ENCODE measurements at places on chromosomes 12 and 14. TPM values are rescaled to one million over a fixed set of nuclear protein-coding genes. Genes with fewer than 3 reads are reported as not detected.

The LYZ gene
- total RNA-seq = not detected

The SLC15A5 gene
- total RNA-seq = not detected

The SLC6A12 gene
- total RNA-seq = not detected

The TUNAR gene
- total RNA-seq = not detected

The TMEM179 gene
- not detected for total RNA-seq

GRCh38 chr14:65821224-65821753 is 408.8 kb downstream of the FUT8 start:
- DNase-seq = no peak

GRCh38 chr12:115708801-115709200 is 568.7 kb downstream of the MED13L start:
- DNase-seq = no peak

DNA sequence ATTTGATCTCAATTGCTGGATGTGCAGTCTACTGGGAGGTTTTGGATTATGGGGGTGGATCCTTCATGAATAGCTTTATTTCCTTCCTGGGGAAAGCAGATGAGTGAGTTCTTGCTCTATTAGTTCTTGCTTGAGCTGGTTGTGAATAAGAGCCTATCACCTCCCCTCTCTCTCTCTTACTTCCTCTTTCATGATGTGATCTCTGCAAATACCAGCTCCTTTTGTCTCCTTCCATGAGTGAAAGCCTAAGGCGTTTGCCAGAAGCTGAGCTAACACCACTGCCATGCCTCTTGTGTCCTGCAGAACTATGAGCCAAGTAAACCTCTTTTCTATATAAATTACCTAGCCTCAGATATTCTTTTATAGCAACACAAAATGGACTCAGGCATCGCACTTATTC is 302.7 kb downstream of the CCER1 start:
- DNase-seq = no peak

DNA sequence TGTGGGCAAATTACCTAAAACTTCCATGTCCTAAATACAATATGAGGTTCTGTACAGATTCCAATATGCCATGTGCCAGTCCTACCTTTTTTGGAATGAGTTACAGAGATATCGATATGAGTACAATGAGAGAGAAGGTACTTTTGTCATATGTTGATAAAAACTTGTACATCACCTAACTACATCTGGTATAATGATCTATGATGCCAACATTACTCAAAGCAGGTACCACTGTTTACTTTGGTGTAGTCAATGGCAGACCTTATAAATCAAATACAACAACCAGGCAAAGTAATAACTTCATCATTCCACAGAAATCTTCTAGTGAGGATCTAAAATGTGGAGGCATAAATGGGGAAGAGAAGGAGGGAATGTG is 12.7 kb downstream of the TEP1 start:
- no peak for DNase-seq

- no peak for DNase-seq
Observed at GRCh38 chr14:60179431-60179869, 14.3 kb upstream of the DHRS7 start.

DNA sequence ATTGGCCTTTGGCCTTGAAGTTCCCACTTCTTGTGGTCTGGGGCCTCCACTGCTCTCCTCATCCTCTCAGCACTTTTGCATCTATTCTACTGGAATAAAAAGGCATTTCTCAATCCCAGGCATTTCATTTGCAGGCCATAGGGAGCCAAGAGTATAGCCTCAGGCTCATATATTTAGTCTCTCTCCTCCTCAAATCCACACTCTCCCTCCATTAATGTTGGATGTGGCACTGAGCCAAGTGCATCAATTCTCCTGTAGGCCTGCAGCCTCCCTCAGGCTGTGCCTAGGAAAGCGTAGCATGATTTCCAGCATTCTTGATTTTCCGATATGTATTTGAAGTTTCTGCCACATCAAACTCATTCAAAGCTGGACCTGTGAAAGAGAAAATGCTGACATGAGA is 211.5 kb upstream of the CPNE8 start:
- no peak for DNase-seq

- DNase-seq = no peak
Observed at GRCh38 chr12:2268471-2269286, 215.9 kb downstream of the CACNA1C start.

- peak; percentile 86 for DNase-seq
Observed at GRCh38 chr12:89166525-89166934, 185.8 kb downstream of the DUSP6 start.

DNA sequence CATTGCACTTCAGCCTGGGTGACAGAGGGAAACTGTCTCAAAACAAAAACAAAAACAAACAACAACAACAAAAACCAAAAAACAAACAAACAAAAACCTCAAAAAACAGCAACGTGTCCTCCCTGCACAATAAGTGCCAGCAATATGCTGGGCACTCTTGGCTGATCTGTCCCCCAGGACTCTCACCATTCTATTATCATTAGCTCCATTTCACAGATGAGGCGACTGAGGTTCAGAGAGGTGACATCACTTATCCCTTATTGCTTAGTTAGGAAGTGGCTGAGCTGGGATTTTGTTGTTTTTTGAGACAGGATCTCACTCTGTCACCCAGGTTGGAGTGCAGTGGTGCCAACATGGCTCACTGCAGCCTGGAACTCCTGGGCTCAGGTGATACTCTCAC is 33.0 kb upstream of the CCDC63 start:
- DNase-seq = no peak
